ENCODE measurements at places on chromosomes 6 and 20.

DNA sequence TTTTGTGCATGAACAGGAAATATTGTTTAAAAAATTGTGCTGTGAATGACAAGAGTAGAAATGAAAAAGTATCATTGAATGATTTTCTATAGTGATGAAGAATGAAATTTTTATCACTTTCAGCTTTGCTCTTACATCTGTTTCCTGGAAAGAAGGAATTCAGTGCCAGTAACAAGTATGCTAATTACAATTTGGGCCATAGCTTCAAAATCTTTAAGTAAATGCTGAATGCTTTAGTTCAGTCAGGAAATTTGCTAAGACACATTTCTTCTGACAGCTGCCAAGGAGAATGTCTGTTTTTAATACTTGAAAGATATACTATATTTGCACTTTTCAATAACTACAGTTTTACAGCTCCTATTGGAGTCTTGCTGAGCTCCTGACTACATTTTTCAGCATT lies 203.7 kb upstream of the RSPO3 start:
- no peak for DNase-seq

GRCh38 chr6:34961574-34961973 lies 72.5 kb downstream of the ANKS1A start:
- DNase-seq, result no peak

GRCh38 chr6:149961728-149962425 lies 1.9 kb upstream of the ULBP1 start:
- peak; percentile 46 for DNase-seq

DNA sequence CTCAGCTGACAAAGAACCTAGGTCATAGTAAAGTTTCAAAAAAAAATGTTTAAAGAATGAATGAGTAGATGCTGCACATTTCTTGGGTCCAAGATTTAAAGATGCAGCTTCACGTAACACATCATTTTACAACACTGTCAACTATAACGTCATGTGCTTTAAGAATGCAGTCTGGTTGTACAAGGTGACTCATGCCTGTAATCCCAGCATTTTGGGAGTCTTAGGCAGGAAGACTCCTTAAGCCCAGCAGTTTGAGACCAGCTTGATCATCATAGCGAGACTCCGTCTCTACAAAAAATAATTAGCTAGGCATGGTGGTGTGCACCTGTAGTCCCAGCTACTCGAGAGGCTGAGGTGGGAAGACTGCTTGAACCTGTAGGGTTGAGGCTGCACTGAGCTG lies 21.9 kb downstream of the SLC17A5 start:
- no peak for DNase-seq

GRCh38 chr6:157246048-157246630 lies 77.2 kb downstream of the TMEM242 start:
- DNase-seq, result no peak

DNA sequence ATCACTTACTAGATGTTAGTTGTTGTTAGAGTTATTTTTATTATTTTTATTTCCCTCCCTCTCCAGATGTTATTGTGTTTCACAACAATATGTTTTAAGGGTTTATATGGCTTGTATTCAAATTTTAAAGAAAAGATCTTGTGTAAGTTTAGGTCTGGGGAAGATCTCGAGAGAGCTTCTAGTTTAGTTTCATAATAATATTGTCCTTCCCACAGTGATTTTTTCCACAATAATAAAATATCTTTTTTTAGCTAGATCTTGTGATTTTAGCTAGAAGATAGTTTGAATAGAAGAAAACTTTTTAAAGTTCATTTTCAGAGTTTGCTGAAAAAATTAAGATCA lies 55.0 kb downstream of the ADGRG6 start:
- no peak for DNase-seq

GRCh38 chr20:34708621-34709043 lies 4.5 kb downstream of the TP53INP2 start:
- DNase-seq, result peak; percentile 63

GRCh38 chr6:90053614-90054013 lies 159.3 kb downstream of the GJA10 start:
- DNase-seq, result no peak

Measured in D341Med (cell line).